Left ventricle myocardium superior (tissue), 1 donor: ENCODE measurements at places on chromosomes 12 and 14. TPM values are rescaled to one million over a fixed set of nuclear protein-coding genes. Genes with fewer than 3 reads are reported as not detected.

The LUM gene
- 52.0 TPM for total RNA-seq

The PLEK2 gene
- total RNA-seq, result not detected

DNA sequence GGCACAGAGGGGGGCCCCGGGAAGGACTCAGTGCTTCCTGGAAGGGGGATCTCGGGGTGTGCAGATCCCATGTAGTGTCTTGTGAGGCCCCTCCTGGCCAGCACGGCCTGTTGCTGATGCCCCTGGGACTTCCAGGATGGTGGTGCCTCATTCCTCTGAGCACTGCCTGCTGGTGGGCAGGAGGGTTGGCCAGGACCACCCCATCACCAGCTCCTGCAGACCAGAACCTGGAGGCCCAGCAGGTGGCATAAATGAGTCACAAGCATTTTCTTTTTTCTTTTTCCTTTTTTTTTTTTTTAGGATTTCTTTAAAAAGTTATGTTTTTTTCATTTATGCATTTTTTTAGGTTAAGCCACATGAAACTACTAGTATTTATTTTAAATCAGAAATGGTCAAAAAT, 8.0 kb downstream of the MMP17 start:
- no peak for DNase-seq

GRCh38 chr14:54475187-54475899, 13.4 kb downstream of the GMFB start:
- no peak for DNase-seq

The ANO4 gene
- 0.32 TPM for total RNA-seq

DNA sequence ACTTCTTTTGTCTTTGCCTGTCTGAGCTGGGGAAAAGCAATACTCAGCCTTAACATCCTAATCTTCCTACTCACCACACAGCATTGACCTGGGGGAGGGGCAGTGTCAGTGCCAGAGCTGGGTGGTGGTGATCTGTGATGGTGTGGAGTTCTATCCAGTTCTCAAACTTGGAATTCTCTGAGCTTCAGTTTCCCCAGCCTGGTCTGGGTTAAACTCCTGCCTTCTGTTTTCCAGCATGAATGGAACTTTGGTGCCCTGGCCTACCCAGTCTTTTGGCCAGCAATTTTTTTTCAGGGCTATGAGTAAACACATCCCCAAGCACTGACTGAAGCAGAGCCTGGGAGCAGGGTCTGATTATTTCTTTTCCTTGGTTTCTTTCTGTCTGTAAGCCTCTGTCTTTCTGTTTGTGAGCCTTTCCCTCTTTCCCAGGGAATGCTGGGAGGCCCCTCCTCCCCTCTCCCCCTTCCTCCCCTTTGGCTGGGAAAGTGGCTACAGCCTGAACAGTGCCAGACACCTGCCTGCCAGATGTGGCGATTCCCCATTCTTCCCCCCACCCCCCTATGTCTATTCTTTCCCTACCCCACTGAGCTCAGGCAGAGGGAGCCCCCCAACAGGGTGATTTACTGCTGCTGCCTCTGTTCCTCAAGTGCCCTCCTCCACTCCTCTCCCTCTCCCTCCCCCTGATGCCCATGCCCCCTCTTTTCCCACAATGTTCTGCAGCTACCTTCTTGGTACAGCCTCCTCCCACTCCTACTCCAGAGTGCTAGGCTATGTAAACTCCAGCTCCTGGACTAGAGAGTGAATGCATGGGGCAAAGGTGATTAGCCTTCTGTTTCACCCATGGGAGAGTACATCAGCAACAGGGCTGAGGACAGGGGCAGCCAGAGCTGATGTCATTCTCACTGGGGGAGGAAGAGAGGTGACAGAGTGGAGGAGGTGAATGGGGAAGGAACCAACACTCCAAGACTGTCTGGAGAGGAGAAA, 11.1 kb downstream of the GPR84 start:
- DNase-seq, result no peak

DNA sequence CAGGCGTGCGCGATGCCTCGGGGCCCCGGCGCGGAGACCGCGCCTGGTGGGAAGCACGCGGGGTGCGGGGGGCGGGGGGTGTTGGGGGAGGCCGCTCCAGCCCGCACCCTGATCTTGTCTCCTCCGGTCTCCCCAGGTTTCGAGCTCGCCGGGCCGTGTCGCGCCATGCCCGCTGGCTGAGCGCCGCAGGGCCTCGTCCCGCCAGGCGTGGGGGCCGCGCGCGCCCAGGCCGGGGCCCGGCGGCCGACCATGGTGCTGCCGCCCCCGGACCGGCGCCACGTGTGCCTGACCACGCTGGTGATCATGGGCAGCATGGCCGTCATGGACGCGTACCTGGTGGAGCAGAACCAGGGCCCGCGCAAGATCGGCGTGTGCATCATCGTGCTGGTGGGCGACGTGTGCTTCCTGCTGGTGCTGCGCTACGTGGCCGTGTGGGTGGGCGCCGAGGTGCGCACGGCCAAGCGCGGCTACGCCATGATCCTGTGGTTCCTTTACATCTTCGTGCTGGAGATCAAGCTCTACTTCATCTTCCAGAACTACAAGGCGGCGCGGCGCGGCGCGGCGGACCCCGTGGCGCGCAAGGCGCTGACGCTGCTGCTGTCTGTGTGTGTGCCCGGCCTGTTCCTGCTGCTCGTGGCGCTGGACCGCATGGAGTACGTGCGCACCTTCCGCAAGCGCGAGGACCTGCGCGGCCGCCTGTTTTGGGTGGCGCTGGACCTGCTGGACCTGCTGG, 2.4 kb downstream of the TMEM121 start:
- DNase-seq, result no peak

- DNase-seq, result peak; percentile 71
Observed at GRCh38 chr12:122031342-122032216, 9.9 kb downstream of the BCL7A start.

DNA sequence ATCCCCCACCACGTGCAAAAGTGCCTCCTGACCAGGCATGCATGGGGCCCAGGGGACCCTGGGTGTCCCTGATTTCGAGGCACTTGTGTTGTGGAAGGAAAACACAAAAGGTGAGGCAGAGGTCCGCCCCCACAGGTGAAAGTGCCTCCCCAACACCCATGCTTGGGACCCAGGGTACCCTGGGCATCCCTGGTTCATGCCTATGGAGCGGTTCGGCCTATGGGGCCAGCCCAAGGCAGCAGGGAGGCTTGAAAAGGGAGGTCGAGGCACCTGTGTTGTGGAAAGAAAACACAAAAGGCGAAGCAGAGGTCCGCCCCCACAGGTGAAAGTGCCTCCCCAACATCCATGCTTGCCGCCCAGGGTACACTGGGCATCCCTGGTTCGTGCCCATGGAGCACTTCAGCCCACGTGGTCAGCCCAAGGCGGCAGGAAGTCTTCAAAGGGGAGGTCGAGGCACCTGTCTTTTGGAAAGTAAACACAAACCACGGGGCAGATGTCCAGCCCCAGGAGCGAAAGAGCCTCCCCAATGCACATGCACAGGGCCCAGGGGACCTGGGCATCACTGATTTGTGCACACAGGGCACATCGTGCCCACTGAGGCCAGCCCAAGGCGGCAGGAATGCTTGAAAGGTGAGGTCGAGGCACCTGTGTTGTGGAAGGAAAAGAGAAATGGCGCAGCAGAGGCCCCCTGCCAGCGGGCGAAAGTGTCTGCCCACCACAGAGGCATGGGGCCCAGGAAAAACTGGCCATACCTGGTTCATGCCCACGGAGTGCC, 375.5 kb downstream of the ALG10 start:
- DNase-seq, result peak; percentile 6

DNA sequence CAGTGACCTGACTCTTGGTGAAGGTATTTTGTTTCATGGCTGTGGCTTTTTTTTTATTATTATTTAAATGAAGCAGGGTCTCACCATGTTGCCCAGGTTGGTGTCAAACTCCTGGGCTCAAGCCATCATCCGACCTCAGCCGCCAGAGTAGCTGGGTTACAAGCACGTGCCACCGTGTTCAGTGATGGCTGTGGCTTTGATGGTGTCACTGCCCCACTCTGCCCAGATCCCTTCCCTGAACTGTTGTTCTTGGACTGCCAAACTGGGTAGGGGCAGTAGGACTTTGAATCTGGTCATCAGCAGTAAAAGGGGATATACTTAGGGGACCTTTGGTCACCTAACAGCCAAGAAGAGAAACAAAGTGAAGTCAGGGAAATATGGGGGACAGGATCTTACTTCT, 19.4 kb downstream of the B4GALNT3 start:
- no peak for DNase-seq

DNA sequence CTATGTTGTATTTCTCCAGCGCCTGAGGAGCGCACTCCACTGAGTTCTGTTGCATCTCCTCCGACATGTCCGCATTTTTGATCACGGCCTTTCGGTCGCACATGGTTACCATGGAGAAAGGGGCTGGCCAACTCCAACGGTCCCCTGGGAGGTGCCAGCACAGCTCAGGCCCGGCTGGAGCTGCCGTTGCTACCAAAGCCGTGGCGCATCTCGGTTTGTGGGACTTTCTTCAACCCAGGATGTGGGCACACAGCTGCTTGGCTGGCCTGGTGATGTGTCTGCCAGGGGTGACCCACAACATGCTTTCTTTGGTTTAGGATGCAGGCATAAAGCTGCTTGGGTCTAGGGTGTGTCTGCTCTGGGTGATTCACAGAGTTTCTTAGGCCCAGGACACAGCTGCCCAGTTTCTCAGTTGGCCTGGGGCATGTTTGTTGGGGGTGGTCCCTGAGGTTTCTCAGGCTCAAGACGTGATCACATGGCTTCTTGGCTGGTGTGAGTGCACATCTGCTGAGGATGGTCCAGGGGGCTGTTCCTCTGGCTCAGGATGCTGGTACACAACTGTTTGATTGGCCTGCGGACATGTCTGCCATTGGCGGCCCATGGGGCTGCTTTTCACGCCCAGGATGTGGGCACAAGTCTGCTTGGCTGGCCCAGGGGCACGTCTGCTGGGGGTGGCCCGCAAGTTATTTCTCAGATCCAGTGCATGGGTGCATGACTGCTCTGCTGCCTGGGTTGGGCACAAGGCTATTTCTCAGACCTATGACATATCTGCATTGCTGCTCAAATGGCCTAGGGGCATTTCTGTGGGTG, 25.9 kb upstream of the GTF2A1 start:
- no peak for DNase-seq

GRCh38 chr12:27048822-27049752, 26.7 kb downstream of the MED21 start:
- no peak for DNase-seq
